T-cell (primary cell): ENCODE measurements at places on chromosomes 7 and 10. TPM values are rescaled to one million over a fixed set of nuclear protein-coding genes. Genes with fewer than 3 reads are reported as not detected.

- H3K4me1 ChIP-seq, result no peaks in the 10 kb centered on the region
- no peak overlapping the region for H3K4me3 ChIP-seq
- H3K27me3 ChIP-seq, result no peaks in the 10 kb centered on the region
- H3K27ac ChIP-seq, result no peak overlapping the region
Measured at GRCh38 chr7:153188630-153189029, 429.1 kb downstream of the ACTR3B start.

CTTNBP2 gene
- total RNA-seq, result not detected

GRCh38 chr10:101385866-101386658 lies 32.1 kb downstream of the BTRC start:
- H3K4me1 ChIP-seq, result no peaks in the 10 kb centered on the region
- DNase-seq, result no peak
- no peak overlapping the region for H3K4me3 ChIP-seq
- no peaks in the 10 kb centered on the region for H3K27me3 ChIP-seq

DNA sequence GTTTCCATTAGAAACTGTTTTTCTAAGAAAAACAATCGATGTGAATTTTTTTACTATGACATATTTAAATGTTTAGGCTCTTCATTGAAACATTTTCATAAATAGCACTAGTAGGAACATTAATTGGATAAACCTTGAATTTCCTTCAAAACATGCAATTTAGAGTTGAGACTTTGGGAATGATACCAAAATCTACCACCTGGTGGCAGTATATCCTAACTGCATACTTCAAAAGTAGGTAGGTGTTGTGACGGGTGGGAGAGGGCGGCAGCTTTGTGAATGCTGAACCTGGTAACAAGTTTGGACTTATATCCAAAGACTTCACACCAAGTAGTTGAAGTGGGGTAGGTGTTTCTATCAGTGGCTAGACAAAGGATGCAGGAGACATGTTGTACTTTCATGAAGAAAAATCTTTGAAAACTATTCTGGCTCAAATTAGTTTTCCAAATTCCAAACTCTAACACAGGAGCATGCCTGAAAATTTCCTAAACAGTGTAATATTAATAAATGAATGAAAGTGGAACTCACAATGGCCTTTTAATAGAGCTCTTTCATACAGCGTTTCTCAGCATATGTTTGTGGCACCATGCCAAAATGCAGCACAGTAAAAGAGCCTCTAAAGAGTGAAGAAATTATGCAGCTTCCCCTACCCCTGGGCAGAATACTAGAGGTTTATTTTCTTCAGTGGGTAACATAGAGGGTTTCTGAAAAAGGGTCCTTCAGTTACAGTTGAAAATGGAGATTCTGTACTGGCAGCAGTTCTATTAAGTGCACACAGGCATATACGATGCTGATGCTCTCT lies 201.0 kb upstream of the TPK1 start:
- H3K4me1 ChIP-seq, result no peaks in the 10 kb centered on the region
- peak; percentile 8 for DNase-seq
- no peaks in the 10 kb centered on the region for H3K36me3 ChIP-seq
- H3K4me3 ChIP-seq, result no peak overlapping the region
- no peaks in the 10 kb centered on the region for H3K27me3 ChIP-seq
- no peak overlapping the region for H3K27ac ChIP-seq

- no peak overlapping the region for H3K4me3 ChIP-seq
- H3K27ac ChIP-seq, result no peak overlapping the region
- H3K4me1 ChIP-seq, result peaks cover 31% of the 10 kb centered on the region
- peaks cover 3% of the 10 kb centered on the region for H3K36me3 ChIP-seq
- DNase-seq, result peak; percentile 53
Measured at GRCh38 chr7:139730746-139731612, 46.8 kb downstream of the HIPK2 start.

DNA sequence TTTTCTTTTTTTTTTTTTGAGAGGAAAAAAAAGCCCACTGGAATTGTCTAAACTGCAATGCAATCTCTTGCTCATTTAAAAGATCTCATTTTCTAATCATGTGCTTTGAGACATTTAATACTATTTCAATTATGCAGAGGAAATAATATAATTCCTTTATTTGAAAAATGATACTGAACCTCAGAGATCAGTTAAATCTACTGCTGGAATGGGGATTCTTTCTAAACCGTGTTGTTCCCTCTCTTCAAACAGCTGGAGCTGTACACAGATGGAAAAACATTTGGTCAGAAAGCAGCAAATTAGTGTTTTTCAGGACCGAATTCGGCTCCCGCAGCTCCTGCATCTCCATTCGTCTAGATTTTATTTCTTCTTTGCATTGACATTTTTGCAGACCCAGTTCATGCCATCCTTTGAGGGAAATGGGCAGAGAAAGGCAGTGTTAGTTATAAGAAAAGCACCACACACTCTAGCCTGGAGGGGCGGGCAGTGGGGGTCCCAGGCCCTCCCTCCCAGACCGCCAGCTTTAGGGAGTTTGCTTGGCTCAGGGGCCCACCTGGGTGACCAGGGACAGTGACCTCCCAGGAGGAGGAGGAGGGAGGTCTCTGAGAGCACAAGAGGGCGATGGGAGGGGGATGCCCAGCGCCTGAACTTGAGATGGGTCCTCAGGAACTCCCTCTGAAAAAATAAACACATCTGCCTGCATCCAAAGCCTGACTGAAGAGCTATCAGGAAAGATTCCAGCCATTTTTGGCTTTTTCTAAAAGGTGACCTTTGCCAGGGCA lies 32.4 kb downstream of the TRIM8 start:
- no peak overlapping the region for H3K27ac ChIP-seq
- no peaks in the 10 kb centered on the region for H3K27me3 ChIP-seq
- no peak overlapping the region for H3K4me3 ChIP-seq
- no peak for DNase-seq
- no peaks in the 10 kb centered on the region for H3K36me3 ChIP-seq

DNA sequence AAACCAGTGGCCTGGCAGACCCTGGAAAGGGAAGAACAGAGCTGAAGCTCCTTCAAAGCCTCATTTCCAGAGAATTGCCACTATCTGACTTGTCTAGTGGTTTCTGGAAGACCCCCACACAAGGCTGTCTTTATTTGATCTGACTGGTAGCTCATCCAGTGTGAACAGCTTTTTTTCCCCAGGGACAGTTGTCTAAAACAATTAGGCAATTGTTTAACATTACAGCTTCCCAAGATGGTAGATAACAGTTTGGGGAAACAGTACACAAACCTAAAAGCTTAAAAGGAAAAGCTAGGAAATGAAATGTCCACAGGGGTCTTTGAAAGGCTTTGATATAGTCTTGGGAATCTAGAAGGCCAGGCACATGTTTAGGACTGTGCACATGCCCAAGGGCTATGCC lies 203.4 kb upstream of the CTBP2 start:
- no peaks in the 10 kb centered on the region for H3K36me3 ChIP-seq
- H3K27me3 ChIP-seq, result no peaks in the 10 kb centered on the region
- no peak for DNase-seq
- no peak overlapping the region for H3K27ac ChIP-seq
- no peaks in the 10 kb centered on the region for H3K4me1 ChIP-seq

DNA sequence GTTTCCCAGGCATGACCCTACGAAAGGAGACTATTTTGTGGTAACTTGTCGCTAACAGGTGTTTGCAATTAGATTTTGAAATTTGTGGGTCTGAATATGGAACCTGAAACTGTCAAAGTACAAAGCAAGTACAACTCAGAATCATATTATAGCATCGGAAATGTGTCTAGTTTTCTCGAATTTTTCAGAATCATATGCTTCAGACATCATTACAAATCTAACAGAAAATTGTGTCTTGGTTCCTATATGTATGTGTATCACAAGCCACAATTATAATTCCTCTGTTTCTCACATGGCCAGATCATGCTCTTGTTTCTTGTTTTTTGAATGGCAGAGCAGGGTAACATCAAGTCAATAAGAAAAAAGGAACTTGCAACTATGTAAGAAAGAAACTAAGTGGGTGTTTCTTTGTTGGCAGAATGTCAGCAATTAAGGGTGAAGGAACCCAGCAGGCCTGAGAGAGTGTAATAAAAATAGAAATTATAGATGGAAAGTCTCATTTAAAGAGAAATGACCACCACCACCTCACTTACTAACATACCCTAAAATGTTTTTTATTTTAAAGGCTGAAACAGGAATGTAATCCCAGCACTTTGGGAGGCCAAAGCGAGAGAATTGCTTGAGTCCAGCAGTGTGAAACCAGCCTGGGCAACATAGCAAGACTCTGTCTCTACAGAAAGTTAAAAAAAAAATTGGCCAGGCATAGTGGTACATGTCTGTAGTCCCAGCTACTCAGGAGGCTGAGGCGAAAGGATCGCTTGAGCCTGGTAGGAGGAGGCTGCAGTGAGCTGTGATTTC lies 51.3 kb downstream of the PRTFDC1 start:
- H3K27me3 ChIP-seq, result no peaks in the 10 kb centered on the region
- no peak overlapping the region for H3K4me3 ChIP-seq
- H3K4me1 ChIP-seq, result peaks cover 8% of the 10 kb centered on the region
- no peaks in the 10 kb centered on the region for H3K36me3 ChIP-seq

DNA sequence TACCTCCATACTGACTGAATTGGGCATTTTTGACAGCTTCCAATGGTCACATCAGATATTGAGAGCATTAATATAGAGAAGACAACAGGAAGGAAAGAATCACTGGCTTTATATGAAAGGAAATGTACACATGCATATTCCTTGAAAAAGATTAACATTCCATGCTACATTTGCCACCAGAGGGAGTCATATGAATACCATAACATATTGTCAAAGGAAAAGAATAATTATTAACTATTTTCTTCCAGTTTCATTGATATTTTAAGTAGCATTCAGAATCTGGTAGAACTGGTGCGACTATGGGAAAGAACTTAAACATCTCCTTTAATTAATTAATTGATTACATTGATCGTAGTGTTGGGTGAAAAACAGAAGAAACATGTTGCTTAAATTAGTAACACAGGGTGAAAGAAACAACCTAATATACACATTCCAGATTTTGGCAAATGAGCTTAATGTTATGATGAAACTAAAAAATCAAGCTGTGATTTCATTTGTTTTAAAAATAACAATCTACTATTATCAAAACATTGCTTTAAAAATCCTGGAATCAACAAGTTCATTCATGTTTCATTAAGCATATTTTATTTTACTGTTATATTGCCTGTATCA lies 71.5 kb downstream of the GPR85 start:
- H3K36me3 ChIP-seq, result no peaks in the 10 kb centered on the region
- H3K27ac ChIP-seq, result no peak overlapping the region
- DNase-seq, result no peak
- H3K4me3 ChIP-seq, result no peak overlapping the region
- H3K27me3 ChIP-seq, result no peaks in the 10 kb centered on the region

WNT8B gene
- 0.23 TPM for total RNA-seq

AMPH gene
- not detected for total RNA-seq

DNA sequence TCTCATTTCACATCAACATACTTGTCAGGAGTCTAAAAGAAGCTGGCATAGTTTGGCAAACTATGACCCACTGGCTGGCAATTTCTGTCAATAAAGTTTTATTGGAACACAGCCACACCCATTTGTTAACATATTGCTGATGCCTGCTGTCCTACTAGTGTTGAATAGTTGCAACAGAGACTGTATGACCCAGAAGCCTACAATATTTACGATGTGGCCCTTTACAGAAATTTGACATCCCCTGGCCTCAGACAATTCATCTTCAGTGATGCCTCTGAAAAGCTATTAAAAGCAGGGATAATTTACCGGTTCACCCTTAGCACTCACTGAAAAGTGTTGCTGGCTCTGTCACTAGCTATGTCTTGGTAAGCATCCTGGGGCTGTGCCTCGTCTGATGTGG lies 155.2 kb downstream of the ARID5B start:
- no peaks in the 10 kb centered on the region for H3K27me3 ChIP-seq
- DNase-seq, result no peak
- H3K36me3 ChIP-seq, result peaks cover 67% of the 10 kb centered on the region
- no peak overlapping the region for H3K27ac ChIP-seq
- H3K4me1 ChIP-seq, result no peaks in the 10 kb centered on the region
- no peak overlapping the region for H3K4me3 ChIP-seq

CYP3A7 gene
- not detected for total RNA-seq

NPFFR1 gene
- total RNA-seq, result not detected

GRCh38 chr10:86300399-86300925 lies 66.1 kb downstream of the GRID1 start:
- peaks cover 21% of the 10 kb centered on the region for H3K27me3 ChIP-seq
- no peak for DNase-seq
- H3K36me3 ChIP-seq, result no peaks in the 10 kb centered on the region
- H3K4me3 ChIP-seq, result no peak overlapping the region
- no peaks in the 10 kb centered on the region for H3K4me1 ChIP-seq

GRCh38 chr10:123236126-123236525 lies 81.9 kb downstream of the BUB3 start:
- H3K4me3 ChIP-seq, result no peak overlapping the region
- H3K36me3 ChIP-seq, result no peaks in the 10 kb centered on the region

GRCh38 chr10:9895453-9895852 lies 1122.2 kb upstream of the CELF2 start:
- no peak overlapping the region for H3K27ac ChIP-seq
- DNase-seq, result no peak
- no peaks in the 10 kb centered on the region for H3K4me1 ChIP-seq
- no peak overlapping the region for H3K4me3 ChIP-seq
- no peaks in the 10 kb centered on the region for H3K36me3 ChIP-seq
- H3K27me3 ChIP-seq, result no peaks in the 10 kb centered on the region

- H3K4me3 ChIP-seq, result no peak overlapping the region
- H3K4me1 ChIP-seq, result no peaks in the 10 kb centered on the region
- H3K36me3 ChIP-seq, result no peaks in the 10 kb centered on the region
- no peaks in the 10 kb centered on the region for H3K27me3 ChIP-seq
- no peak overlapping the region for H3K27ac ChIP-seq
- no peak for DNase-seq
Measured at GRCh38 chr7:7017707-7018280, 164.6 kb upstream of the C1GALT1 start.

GRCh38 chr7:158097453-158098124 lies 490.0 kb downstream of the PTPRN2 start:
- no peaks in the 10 kb centered on the region for H3K36me3 ChIP-seq
- H3K4me3 ChIP-seq, result no peak overlapping the region
- H3K27me3 ChIP-seq, result no peaks in the 10 kb centered on the region

- no peak overlapping the region for H3K27ac ChIP-seq
Measured at GRCh38 chr7:69419934-69420333, 178.3 kb upstream of the AUTS2 start.

GBX1 gene
- total RNA-seq, result not detected
